ENCODE measurements at places on chromosomes 13 and 19.

DNA sequence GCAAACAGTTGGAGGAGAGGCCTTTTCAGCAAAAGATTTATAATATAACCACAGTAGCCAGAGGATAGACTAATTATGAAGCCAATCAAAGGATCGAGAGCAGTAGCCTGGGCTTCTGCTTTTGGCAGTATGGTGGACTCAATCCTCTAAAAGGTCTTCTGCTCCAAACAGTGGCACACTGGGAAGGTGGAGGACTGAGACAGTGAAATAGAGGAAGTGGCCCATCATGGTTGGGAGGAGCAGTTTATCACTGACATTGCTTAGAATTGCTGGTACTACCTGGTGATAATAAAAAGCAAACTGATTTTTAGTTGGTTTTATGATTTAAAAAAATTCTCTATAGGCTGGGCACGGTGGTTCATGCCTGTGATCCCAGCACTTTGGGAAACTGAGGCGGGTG, 20.9 kb upstream of the PLAUR start:
- no peak for DNase-seq

DNA sequence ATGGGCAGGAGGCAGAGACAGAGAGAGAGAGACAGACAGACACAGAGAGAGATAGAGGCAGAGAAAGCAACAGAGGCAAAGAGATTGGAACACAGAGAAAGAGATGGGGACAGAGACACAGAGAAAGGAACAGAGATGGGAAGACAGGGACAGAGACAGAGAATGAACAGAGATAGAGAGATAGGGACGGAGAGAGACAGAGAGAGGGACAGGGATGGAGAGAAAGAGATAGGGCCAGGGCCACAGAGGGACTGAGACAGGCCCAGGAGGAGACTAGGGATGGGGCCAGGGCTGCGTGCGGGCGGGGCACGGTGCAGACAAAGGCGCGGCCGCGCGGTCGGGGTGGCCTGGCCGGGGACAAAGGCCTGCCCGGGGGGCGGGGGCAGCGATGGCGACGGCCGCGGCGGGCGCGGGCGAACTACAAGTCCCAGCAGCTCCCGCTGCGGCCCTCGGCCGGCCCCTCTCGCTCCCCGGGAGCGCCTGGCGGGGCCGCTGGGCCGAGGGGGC, at the start of gene ZNF358:
Gene ZNF358 (plus strand): TSS at position 459 of the 507 bp plus-strand sequence. CDS start 3,140 bp downstream, outside the sequence.
- DNase-seq: no peak

DNA sequence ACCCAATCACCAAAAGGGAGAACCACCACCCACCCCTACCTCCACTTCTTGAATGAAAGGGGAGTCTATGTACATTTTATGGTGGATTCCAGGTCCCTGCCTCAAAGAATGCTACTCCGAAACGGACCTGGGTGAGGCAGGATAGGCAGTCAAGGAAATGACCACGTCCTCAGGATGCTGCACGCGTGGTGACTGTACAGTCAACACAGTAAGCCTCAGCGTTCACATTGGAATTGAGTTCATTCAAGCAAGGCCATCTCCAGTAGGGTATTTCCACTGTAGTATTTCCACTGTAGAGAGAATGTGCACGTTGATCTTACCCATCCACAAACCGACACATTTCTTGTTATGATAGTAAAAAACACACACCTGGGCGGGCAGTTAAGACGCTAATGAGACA, 16.9 kb downstream of the ZSCAN5C start:
- no peak for DNase-seq

DNA sequence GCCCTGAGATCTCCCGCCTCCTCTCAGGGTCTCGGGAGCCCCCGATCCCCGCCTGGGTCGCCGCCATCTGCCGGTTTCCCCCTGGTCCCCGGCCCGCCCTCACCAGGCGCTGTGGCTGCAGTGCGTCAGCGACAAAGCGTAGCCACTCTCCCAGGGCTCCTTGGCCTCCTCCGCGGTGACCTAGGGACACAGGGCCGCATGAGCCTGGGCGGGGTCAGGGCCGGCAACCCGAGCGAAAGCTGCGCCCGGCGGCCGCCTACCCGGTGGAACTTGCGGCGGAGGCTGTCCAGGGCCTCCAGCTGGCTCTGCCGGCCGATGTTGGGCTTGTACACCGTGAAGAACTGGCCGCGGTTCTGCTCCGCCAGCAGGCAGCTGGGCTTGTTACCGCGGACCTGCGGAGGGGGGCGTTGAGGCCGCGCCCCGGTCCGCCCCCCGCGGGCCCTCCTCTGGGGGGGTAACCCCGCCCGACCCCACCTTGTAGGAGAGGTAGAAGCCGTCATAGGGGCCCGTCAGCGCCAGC, 5.3 kb downstream of the GPX4 start:
- DNase-seq: no peak

GRCh38 chr19:15296353-15296752, 36.0 kb downstream of the BRD4 start:
- DNase-seq: no peak

DNA sequence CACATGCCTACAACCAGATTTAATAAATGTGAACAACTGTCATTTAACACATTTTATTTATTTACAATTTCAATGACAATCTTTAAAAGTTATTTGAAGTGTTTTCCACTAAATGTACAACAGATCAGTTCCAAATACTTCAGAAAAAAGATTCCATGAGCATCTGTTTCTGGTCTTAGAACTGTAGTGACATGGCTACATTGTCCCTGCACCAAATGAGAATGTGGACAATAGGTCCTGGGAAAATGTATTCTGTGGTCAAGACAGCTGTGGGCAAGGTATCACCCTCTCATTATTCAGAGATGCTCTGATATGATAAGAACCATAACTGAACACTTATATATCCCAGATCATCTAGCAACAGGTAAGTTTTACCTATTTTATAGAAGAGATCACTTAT, 43.7 kb downstream of the ELF1 start:
- no peak for DNase-seq

- peak; percentile 30 for DNase-seq
Measured at GRCh38 chr13:42215578-42216421, 56.2 kb upstream of the AKAP11 start.

DNA sequence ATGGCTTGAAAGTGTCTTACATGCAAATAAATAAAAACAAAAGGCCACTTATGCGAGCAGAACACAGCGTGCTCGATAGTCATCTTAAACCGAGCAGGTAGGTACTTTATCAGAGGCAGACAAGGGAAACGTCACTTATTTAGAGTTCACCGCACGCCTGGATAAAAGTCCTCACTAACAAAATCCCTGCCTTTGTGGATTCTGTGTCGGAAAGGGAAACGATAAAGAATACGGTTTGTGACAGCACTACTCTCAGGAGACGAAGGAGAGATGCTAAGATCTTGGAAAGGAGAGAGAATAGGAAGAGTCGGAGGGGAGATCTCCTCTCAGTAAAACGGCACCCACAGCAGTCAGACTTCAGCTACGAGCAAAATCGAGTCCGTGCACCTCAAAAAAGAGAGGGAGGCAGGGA, 581 bp downstream of the RCBTB1 start:
- no peak for DNase-seq

DNA sequence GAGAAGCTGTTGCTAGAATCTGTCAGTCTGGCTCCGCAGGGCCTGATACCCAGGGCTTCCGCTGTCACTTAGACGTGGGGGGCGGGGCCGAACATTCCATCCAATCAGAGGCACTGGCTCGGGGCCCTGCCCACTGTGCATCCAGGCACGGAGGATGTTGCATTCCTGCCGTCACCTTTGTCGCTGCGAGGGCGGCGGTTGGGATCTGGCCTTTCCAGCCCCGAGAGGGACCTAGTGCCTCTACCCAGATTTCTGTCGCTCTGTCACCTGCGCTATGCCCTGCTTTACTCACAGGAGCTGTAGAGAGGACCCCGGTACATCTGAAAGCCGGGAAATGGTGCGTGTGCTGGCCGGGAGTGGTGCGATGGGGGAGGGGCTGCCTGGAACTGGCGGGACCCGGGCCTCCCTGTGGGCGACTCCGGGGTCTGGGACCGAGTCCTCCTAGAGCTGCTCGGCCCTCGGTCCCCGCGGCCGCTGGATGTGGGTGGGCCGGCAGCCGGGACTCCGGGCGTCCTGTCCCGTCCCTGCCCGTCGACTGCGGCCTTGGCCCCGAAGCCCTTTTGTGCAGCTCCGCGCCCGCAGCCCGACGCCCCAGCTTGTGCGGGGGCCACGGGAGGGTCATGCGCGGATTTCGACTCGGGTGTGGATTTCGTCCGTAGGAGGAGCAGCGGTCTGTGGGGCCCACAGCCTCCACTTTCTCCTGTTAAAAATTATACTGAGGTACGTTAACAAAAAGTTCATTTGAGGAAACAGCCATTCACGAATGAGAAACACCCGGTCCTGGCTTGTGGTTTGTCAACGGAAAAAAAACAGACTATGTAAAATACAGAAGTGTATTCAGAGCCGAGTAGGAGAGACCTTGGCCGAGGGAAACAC, at the start of gene ZNF439:
Gene ZNF439 (plus strand): TSS at position 133 of the 876 bp plus-strand sequence. CDS start 142 bp downstream, at position 275.
- peak; percentile 32 for DNase-seq

DNA sequence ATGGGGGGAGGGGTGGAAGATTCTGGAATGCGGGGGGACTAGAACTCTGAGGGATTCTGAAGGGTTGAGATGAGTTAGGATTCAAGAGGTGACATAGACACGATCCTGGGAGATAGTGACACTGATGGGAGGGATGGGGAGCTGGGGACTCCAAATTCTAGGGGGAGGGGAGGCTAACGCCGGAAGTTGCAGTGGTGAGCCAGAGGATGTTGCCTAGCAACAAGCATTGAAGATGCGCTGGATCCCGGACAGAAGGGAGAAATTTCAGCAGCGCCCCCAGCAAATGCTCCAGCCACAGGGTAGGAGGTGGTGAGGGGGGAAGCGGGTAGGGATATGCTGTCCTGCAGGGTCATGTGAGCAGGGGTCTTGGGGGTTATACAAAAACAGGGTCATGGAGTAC, 6.9 kb upstream of the LTBP4 start:
- no peak for DNase-seq

- no peak for DNase-seq
Measured at GRCh38 chr19:2219726-2220125, 16.4 kb downstream of the PLEKHJ1 start.

DNA sequence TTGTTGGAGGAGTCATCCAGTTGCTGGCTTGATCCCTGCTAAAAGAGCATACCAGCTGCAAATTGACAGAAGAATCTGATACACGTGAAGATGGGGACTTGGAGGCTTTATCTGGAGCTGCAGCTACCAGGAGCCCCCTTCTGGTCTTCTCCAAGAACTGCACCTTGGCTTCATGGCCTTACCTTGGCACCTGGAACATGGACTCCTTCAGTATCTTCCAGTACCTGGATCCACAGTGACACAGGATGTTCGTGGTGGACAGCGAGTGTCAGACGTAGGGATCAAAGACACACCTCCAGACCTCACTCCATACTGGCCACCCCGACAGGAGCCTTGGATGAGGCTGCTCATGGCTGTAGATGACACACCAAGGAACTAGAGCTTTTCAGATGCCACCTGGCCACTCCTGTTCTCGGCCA, 9.9 kb upstream of the ACSBG2 start:
- DNase-seq: peak; percentile 53

DNA sequence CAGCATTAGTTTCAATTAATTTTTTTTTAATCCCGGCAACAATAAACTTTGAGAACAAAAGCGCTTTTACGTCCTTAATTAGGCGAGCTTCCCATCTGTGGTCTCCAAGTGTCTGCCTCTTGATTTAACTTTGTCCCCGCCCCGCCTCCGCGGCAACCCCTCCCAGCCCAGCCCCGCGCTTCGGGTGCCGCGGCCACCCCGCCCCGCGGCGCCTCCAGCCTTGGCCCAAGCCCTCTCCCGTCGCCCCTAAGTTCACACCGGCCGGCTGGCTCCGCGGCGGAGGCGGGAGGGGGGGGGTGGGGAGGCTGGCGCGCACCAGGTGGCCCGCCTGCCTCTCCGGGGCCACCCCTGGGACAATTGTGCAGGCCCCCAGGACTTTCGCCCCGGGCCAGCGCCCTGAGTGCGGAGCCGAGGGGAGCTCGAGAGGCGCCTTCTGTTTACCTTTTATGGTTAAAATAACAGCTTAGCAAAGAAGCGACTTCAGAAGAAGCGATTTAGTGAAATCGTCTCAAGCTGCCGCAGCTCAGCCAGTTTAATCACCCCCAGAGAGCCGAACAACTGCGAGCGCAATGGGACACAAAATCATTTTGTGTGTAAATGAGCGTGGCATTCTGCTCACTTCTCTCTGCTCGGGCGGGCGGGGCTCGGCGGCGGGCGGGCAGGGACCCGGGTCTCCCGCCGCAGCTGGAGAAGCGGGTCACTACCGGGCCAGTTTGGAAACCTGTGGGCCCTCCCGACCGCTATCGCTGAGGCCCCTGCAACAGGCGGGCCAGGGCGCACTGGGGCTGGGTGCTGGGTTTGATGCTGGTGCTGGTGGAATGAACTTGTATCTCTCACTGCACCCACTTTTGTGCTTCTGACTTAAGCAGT, 1.4 kb downstream of the KCTD15 start:
- no peak for DNase-seq

- no peak for DNase-seq
Measured at GRCh38 chr13:50798923-50799322, 44.6 kb downstream of the DLEU7 start.

DNA sequence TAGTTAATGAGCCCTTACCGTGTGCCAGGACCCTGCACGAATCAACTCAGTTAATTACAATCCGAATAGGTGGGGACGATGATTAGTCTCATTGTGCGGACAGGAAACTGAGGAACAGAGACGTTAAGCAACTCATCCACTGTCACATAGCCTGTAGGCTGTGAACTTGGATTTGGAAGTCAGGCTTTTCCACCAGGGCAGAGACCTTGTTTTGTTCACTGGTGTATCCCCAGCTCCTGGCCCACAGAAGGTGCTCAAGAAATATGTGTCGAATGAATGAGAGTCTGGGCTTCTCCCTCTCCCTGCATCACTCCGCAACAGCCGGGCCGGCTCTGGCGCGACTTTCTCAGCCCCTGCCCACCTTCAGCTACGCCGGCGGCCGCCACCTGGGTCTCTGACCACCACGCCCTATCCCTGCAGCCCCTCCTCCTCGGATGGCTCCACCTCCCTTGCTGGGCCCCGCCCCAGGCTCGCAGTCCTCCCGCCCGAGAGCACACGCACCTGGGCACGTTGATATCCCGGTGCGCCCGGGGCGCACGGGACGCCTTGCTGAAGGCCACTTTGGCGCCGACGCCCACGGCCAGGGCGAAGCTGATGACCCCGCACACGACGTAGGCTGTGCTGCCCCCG, 1.3 kb downstream of the SHISA7 start:
- DNase-seq: no peak

- no peak for DNase-seq
Measured at GRCh38 chr13:81551036-81551435, 1210.1 kb upstream of the SPRY2 start.

GRCh38 chr13:87207280-87208003, 463.7 kb upstream of the SLITRK5 start:
- peak; percentile 0 for DNase-seq

- DNase-seq: peak; percentile 92
Measured at GRCh38 chr19:38993271-38993670, 17.7 kb upstream of the FBXO17 start.

DNA sequence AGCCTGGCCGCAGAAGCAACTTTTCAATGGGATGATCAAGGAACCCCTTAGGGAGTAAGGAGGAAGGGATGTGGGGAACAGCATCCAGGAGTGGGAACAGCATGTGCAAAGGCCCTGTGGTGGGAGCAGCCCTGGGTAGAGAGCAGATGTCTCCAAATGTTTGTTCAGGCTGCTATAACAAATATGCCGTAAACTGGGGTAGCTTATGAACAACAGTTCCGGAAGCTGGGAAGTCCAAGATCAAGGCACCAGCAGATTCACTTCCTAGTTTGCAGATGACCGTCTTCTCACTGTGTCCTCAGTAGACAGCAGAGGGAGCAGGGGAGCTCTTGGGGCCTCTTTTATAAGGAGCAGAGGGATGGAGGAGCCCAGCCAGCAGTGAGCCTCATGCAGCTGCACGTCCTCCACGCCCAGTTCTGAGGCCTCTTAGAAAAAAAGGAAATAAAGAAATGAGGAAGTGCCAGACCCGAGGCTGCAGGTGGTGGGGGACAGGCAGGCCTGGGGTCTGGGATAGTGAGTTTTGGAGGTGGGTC, 4.2 kb upstream of the LRRC25 start:
- no peak for DNase-seq

GRCh38 chr19:45637890-45638667, 1.1 kb downstream of the EML2 start:
- peak; percentile 71 for DNase-seq
